ENCODE measurements at places on chromosomes 4 and X.
A peak's percentile ranks its signal among the peaks of the same experiment; 100 is the strongest.

DNA sequence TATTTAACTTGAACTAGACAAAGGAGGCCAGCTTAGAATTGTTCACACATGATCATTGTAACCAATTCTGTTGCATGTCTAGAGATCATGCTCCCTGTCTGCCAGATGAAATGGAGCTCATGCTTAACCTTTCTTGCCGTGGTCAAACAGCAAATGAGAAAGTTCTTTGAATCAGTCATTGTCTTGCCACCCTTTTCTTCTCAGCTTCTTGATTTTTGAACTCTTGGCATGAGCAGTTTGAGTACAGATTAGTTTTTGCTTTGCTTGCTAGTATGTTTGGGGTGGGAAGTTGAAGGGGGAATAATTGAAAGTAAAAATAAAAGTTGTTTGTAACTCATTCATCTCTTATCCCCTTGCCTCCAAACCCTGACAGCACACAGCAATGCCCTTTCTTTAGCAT, 4.7 kb downstream of the MTM1 start:
- DNase-seq: no peak

DNA sequence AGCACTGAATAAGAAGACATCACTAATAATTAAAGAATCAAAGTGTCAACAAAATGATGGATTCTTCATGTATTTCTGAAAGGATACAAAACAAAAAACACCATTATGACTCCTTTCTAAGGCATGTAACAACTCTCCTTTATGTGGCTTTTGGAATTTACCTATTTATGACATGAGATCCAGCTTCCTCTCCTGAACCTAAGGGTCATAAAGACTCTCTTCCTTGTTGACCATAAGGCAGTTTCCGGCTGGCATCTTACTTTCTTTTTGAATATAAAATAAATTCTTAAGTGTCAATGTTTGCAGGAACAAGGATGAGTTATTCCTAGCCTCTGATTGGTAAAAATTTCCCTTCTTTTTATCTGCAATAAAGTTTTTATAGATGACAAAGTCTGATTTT, 111.1 kb upstream of the GRPR start:
- DNase-seq: no peak

DNA sequence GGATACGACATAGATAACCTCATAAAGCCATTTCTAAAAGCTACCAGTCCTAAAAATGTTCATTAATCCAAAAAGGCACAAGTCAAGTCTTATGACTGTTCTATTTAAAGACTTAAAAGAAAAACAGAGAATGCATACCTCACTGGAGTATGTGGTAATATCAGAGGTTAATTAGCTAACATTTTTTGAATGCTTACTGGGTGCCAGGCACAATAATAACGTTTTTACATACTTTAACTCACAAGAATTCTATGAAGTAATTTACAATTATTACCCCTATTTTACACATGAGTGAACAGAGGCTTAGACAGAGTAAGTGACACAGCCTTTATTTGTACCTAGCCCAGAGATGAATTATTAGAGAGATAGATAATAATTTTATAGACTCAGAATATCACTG, 207.5 kb downstream of the PDGFC start:
- no peak for DNase-seq

GRCh38 chr4:101294597-101294996, 52.7 kb downstream of the PPP3CA start:
- no peak for DNase-seq

GRCh38 chrX:13101441-13102139, 57.2 kb upstream of the FAM9C start:
- peak; percentile 66 for DNase-seq

DNA sequence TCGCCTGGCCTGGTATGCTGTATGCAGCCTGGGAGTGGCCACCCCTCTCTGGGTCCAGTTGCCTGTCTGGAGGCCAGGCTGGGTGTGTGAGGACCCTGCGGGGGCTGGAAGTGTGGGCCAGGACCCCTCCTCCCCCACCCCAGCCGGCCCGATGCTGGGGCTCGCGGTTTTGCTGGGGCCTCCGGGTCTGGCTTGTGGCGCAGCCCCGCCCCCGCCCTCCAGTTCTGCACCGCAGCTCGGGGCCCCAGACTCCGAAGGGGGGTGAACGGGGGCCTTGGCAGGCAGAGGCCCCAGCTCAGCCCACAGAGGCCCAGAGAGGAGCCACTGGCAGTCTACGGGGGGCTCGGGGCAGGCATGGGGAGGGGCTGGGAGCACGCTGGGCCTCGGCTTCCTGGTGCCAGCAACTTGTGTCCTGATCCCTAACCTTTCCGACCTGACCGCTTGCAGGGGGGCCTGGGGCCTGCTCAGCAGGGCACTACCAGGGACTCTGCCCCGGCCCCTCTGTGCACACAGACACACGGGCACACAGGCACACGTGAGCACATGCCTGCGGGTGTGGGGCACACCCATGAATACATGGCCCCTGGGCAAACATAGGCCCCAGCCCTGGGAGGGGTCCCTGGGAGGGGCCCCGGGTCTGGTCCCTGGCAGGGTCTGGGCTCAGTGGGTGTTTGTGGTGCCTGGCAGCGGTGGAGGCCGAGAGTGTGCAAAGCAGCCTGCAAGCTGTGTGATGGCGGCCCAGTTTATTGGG, 21.4 kb upstream of the FGFR3 start:
- no peak for DNase-seq

DNA sequence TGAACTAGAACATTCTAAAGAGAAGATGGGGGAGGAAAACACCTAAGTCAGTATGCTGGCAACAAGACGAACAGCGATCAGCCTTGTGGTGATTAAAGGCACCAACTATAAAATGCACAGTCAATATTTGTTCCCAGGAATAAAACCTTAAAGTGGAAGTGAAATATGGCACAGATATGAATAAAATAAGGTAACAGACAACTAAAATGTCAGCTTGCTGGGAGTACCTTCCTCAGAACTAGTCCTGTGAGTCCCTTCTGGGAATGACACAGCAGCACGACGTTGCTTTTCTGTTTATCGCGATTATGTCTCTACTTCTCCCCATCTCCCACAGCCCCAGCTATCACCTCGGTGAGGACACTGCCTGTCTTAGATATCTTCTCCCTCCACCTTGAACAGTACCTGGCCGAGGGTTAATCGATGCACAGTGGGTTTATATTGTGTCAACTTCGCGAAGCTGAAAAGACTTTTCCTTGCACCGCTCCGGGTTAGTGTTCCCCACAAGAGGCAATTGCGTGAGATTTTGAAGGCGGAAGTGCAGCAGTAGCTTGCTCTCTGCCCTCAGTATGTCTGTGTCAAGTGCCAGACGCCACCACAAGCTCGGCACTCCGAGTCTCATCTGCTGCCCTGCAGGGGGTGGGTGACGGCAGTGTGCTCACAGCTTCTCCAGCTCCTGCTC, 17.4 kb downstream of the MTNR1A start:
- no peak for DNase-seq

DNA sequence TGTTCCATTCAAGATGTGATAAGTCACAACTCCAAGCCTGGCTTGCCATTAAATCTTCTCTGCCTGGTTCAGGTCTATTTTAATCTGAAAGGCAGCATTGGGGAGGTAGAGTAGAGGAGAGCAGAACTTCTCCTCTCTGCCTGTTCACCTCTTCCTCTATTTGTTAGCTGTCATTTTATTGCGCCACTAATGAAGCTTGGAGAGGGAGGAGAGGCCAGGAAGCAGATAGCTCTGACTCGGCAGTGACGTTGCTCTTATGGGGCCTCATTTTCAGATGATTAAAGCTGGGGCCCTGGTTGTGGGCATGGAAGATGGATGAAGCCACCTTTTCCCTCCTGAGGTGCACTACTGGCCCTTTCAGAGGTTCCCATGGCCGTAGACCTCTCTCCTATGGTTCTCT, 207.3 kb downstream of the MID1IP1 start:
- no peak for DNase-seq

DNA sequence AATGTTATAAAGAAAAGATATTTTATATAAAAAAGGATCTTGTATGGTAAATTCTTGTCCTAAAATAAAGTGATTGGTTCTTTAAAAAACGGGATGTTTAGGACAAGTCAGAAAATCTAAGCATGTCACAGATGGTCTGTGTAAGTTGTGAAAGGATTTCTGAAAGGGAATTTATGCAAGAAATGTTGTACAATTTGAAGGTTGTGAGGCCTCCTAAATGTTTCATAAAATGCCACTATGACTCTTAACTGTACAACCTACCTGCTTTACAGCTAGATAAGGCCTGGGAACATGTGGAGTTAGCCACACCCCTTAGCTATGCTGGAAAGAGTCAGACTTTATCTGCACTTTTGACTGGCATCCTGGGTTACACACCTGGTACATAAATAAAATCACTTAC, 951.5 kb upstream of the POU3F4 start:
- DNase-seq: no peak

DNA sequence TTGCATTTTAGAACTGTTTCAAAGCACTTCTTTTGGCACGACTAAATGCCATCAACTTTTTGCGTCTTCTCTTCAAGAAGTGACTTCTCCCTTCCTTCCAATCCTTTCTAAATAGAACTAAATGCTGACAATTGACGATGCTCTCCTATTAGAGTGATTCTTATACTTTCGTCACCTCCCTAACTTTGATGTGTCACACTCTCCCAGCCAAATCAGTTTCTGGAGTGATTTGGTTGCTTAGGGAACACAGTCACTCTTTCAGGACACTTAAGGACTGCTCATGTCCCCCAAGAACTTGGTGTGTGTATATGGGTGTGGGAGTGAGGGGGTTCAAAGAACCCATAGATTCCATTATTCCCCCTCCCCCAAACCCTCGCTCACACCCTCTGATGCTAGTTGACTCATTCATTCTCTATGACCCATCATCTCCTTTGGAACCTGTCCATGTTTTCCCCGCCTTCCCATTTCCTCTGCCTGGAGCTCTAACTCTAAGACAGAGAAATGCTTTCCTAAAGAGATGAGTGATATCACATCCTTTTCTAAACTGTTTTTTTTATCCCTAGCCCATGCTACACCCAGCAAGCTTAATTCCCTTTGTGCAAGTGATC, 26.8 kb upstream of the AREG start:
- DNase-seq: no peak

GRCh38 chr4:138598226-138598625, 356.1 kb upstream of the SLC7A11 start:
- DNase-seq: no peak

DNA sequence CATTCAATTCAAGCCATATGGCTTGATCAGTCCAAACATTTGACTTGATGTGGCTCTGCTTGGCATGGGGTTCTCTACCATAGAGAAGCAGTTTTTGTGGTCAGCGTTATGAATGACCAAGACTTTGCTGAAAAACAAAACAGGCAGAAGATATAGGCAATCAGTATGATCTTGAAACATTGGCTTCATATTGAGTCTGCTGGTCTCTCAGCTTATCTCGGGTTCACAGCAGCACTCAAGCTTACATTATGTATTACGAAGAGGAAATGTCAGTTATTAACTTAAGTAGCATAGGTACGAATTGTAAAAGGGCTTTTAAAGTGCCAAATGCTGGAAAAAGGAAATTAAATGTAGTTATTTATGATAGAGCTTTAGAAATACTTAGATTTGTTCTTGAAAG, 99.0 kb downstream of the AFF2 start:
- no peak for DNase-seq

DNA sequence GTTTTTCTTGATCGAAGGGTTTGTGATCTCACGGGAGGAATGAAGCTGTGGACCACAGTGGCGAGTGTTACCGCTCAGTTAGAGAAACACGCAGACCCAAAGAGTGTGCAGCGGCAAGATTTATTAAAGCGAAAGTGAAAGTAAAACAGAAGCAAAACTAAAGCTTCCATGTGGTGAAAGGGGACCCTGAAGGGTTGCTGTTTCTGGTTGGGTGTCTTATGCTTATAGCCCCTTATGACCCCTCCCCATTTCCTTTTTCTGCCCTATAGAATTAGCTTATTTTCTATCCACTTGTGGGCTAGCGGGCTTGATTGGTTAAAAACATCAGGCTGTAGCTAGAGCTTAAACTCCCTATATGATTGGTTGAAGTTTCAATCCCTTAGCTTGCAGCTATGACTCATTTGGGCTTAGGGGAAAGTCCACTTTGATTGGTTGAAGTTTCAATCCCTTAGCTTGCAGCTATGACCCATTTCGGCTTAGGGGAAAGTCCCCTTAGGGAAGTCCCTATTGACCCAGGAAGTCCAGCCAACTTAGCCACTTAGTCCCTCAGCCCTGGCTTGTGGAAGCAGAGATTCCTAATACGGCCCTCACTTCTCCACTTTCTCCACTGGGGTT, 171.2 kb upstream of the NWD2 start:
- DNase-seq: no peak

GRCh38 chr4:90126805-90127204, 389 bp upstream of the CCSER1 start:
- DNase-seq: no peak

- no peak for DNase-seq
These were observed 57.3 kb downstream of the ABCG2 start for GRCh38 chr4:88101165-88101564.

GRCh38 chr4:174764105-174764729, 64.8 kb downstream of the GLRA3 start:
- DNase-seq: no peak

- no peak for DNase-seq
These were observed 418.6 kb upstream of the DIPK2B start for GRCh38 chrX:45619290-45619689.

Measured in activated naive CD4-positive, alpha-beta T cell treated with anti-CD3 and anti-CD28 coated beads for 36 hours (primary cell).